ENCODE measurements at places on chromosomes 3 and 15.
A peak's percentile ranks its signal among the peaks of the same experiment; 100 is the strongest.

DNA sequence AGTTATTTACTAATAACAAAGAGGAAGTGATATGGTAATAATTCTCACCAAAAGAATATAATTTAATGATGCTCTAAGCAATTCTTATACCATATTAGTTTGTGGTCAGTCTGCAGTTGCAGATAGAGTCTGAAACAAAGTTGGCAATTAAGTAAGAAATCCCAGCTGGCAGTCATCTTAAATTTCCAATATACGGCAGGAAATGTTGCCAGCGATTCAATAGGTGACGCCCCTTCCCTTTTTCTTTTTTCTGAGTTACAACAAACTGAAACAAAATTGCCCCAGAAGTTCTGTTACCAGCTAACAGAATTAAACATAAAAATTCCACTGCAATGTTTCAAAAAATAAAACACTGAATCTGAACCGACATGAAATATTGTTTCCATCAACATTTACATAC lies 26.7 kb downstream of the LRRFIP2 start:
- DNase-seq, result peak; percentile 39

- DNase-seq, result no peak
Measured at GRCh38 chr15:65833501-65834205, 35.6 kb upstream of the RAB11A start.

DNA sequence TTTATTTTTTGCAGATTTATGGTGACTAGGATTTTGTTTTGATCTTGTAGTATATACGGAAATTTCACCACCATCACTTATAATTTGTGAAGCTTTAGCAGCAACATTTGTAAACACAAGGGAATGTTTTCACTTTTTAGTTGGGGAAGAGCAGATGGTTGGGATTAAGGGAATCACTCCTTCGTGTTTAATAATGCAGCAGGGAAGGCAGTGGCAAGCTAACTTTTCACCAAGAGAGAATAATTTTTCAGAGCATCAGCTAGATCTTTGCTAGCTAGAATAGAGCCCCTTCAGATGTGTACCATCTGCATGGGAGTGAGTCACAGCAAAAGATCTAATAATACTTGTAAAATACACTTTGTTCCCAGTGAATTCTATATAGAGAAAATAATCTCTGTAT lies 632.7 kb downstream of the CADM2 start:
- DNase-seq, result no peak

- DNase-seq, result peak; percentile 83
Measured at GRCh38 chr3:184176377-184177330, 2.0 kb downstream of the AP2M1 start.

DNA sequence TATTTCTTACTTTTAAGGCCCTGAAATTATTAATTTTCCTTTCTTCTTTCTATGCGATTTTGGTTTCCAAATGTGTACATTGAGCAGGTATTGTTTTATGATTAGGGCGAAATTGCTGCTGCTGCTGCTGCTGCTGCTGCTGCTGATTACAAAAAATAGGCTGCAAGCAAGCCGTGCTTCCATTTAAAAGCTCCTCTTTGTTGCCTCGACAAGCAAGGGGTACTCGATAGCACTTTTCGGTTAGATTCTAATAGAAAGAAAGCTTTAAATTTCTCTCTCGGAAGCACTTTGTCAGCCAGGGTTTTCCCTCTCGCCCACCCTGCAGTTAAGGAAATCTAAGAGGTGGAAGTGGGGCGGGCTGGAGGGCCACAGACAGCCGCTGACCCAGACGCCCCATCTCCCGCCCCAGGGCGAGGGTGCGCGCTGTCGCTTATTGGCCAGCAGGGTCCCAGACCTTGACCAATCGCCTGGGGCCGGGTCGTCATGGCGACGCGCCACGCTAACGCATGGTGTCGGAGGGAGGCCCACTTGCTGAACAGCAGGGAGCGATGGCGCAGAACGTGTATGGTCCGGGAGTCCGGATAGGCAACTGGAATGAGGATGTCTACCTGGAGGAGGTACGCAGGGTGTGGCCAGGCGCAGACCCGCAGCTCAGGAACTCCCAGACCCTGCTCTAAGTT lies at the start of gene CFAP161:
Gene CFAP161 (plus strand): TSS at position 489 of the 680 bp plus-strand sequence. CDS start 60 bp downstream, at position 549.
- no peak for DNase-seq

DNA sequence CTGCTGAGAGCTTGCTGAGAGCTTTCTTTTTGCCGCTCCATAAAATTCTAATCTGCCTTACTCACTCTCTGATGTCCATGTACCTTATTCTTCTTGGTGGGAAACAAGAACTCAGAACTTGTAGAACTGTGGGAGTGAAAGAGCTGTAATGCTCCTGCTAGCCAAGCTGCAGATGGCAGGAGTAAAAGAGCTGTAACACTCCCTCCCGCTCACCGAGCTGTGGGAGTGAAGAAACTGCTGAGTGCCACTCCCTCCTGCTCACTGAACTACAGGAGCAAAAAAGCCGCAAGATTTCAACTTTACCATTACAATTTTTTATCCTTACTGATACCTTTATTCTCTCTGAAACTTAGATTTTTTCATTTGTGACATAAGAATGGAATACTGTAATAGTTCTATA lies 199.1 kb downstream of the SI start:
- DNase-seq, result no peak

GRCh38 chr3:64766440-64766839 lies 78.6 kb upstream of the ADAMTS9 start:
- no peak for DNase-seq

GRCh38 chr15:55942332-55942731 lies 51.1 kb downstream of the NEDD4 start:
- peak; percentile 71 for DNase-seq

- no peak for DNase-seq
Measured at GRCh38 chr15:79332824-79333510, 22.1 kb downstream of the TMED3 start.

DNA sequence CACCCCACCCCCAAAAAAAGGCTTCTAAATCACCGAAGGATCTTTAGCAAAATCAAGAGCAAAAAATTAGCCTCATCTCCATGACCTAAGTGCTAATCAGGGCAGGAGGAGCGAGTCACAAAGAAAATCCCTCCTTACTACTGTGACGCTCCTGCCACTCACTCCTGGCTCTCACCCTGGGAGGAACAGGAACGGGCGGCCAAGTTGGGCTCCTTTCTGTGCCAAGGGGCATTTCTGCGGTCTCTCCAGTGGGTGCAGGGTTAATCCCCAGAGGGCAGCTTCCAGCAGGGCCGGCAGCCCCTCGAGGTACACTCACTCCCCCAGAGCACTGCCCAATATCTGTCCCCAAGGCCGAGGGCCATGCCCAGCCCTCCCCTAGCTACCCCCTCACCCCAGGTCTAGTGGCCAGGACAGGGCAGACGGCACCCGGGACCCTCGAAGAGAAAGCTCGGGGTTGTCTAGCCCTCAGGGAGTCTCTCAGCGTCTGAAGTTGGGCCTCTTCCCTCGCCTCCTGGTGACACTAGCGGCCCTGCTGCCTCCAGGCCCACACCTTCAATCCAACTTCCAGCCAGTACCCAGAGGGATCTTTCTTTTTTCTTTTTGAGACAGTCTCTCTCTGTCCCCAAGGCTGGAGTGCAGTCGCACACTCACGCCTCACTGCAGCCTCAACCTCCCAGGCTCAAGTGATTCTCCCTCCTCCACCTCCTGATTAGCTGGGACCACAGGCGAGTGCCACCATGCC lies 706 bp downstream of the CAV3 start:
- DNase-seq, result no peak

DNA sequence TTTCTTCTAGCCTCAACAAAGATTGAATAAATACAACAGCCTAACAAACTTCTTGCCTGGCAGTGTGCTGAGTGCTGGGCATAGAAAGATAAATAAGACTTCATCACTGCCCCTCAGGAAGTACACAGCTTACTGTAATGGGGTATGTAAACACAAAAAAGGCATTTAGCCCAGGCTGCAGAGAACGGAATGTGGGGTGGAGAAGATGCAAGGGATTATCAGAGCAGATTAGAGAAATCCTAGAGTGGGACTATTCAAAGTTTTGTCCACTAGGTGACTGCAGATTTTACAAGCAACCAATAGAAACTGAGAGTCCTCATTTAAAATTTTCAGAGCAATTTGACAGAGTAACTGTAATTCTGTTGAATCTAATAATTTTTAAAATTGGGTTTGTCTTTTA lies 35.4 kb upstream of the TSC22D2 start:
- DNase-seq, result no peak

- DNase-seq, result no peak
Measured at GRCh38 chr15:56252386-56252785, 8.7 kb upstream of the RFX7 start.

GRCh38 chr3:6746443-6746842 lies 114.5 kb upstream of the GRM7 start:
- DNase-seq, result no peak

GRCh38 chr3:133675631-133676335 lies 14.0 kb upstream of the TOPBP1 start:
- no peak for DNase-seq

DNA sequence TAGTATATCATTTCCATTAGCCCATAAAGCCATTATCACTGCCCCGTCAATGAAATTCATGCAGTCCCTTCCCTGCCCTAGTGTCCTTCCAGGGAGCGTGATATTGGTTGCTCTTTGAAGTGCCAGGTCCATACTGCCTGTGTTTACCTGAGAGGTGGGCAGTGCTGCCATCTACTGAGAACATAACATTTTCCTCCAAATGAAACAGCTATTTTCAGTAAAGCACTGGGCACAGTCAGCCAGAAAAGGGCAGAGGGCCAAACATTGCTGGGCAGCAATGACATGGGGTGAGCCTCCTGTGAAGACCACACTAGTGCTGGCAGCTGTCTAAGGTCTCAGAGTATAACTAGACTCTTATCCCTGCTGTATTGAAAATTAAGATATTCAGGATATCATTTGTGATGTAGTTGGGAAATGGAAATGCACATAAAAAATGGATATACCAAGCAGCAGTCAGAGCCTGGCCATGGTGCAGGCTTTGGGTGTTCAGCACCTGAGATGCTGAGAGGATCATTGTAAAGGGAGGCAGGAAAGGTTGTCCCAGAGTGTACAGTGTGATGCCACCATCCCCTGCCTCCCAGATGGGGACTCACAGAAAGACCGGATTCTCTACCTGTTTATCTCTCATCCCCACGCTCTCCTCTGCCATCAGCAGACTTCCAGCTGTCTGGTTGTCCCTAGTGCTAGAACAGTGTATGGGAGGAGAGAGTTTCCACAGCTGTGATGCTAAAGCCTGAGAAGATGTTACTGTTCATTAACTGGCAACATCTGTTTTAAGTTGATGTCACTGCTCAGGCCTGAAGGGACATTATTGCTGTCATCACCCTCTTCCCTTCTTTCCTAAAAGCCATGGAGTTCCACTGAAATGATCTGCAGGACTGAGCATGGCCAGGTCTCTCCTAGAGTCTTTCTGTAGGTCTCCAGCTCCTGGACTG lies 108.8 kb downstream of the ARNT2 start:
- DNase-seq, result no peak

GRCh38 chr15:67174864-67175573 lies 79.4 kb downstream of the AAGAB start:
- DNase-seq, result no peak

DNA sequence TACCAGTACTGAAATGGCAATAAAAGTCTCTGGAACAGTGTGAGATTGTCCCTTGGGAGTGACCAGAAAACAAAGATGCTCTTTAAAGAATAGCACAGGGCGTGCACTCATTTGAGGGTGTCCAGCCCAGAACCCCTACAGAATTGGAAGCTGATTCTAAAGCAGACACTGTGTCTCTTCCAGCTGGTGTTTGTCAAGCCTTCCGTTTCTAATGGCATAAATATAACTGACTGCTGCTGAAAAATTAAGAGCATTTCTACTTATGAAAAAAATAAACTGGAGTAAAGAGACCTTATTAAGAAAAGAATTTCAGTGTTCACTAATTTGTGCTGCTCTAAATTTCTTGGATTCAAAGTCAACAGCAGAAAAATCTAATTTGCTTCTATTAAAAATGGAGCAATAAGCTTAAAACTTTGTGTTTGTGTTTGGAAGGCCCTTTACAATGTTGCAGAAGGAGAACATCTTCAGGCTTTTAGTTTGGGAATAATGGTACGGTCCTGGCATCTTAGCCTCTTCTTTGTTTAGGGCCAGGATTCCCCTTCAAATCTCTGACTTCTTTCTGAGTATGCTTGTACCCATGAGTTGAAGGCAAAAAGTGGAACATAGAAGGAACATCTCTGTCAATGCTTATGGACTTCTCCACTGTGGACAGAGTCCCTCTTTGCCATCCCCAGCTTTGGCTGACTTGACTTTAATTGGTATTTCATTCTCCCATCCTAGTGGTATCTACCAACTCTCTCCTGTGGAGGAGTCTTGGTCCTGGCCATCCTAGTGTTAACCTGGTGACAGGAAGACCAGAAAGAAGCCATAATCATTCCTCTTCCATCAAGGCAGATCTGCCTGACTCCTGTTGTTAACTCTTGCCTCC lies 65.9 kb downstream of the THSD4 start:
- no peak for DNase-seq

DNA sequence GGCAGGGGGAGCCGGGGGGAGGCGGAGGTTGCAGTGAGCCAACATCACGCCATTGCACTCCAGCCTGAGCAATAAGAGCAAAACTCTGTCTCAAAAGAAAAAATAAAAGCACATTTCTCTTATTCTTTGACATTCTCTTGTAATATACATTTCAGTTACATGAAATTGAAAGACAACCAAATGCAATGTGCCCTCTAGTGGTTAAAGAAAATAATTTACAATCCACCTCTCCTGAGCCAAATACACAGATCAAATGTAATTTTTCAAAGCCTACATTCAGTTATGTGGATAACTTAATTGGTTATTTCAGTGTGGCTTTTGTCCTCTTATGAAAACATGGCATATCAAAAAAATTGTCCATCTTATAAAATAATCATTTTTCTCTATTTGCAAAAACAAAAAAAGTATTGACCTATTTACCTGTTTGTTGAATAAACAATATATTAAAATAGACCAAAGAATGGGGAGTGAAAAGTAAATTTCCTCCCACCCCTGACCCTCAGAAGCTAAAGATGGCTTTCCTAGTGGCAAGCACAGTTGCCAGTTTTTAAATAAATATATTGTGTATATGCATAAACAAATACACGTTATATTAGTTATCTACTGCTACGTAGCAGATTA lies 14.2 kb upstream of the U2SURP start:
- DNase-seq, result peak; percentile 48

DNA sequence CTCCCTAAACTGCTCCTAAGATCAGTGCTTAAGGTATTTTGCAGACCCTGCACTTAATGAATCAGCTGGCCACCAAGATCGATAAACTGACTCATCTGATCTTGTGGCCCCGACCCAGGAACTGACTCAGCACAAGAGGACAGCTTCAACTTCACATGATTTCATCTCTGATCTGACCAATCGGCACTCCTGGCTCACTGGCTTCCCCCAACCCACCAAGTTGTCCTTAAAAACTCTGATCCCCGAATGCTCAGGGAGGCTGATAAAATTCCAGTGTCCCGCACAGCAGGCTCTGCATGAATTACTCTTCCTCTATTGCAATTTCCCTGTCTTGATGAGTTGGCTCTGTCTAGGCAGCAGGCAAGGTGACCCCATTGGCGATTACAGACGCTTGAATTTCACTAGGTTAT lies 13.5 kb downstream of the HTR3E start:
- peak; percentile 25 for DNase-seq

GRCh38 chr3:69930564-69930963 lies 69.0 kb upstream of the SAMMSON start:
- no peak for DNase-seq

- DNase-seq, result no peak
Measured at GRCh38 chr15:67481680-67482079, 39.3 kb upstream of the C15orf61 start.

GRCh38 chr3:181417748-181418147 lies 294.0 kb upstream of the SOX2 start:
- peak; percentile 11 for DNase-seq
